ENCODE measurements at places on chromosomes 5 and 9. TPM values are rescaled to one million over a fixed set of nuclear protein-coding genes. Genes with fewer than 3 reads are reported as not detected.

DNA sequence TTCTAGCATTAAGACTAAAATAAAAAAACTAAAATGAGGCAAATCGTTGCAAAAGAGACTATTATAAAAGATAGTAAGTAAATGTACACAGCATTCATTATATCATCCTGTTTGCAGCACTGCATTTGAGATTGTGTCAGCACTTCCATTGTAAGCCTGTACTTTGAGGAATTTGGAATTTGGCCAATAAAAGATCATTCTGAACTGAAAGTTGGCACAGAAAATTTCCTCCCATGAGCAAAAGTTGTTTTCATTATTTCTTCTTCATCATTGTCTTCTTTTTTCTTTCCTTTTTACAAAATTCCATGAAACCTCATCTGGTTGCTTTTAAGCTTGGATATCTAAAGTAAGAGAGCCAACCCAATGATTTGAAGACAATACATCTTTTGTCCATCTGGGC lies 199.3 kb upstream of the ADAMTSL1 start:
- peak; percentile 91 for DNase-seq

DNA sequence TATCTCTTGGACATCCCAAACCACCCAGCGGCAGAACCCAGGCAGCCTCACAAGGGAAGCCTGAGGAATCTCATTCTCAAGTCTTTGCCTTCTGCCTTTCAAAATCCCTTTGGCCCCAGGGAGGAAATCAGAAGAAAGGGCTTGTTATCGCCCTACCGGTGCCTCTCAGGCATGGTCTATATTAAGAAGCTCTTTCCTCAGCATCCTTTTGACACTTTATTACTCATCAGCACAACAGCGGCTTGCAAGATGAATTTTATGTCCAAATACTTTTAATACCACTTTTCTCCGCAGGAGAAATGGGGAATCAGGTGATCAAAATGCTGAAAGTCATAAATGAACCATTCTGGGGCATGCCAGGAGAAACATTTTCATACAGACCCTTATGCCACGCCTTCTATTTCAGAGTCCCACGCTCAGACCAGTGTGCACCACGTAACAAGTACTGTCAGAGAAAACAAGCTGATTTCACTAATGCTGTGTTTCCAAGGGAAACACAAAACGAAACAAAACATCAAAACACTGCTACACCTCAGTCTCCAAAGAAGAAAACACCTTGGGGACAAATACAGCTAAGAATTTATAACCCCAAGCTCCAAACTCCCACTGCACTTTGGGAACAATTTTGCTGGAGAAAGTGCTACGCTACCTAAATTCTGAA lies 30.0 kb downstream of the RAPGEF1 start:
- DNase-seq, result no peak

DNA sequence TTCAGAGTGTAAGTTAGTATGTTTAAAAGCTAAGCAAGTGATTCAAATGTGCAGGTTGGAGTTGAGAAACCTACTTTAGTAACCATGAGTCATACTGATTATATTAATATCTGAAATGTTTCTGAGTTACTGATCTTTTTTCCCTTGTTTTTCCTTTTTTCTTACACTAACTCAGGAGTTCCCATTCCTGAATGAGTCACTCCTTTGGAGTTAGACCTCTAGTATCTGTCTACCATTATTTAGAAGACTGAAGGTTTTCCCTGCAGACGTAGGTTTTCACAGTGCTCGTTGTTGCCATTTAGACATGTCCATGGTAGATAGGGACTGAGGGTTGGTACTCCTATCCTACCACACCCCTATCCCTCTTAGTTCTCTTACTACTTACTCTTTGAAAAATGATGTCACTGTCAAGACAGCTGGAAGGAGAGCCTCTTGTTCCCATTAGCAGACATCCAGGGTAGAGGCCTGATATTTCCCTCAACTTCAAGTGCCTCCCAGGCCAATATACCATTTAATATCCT lies 20.2 kb downstream of the OCLN start:
- no peak for DNase-seq

GRCh38 chr5:81556809-81557208 lies 162.9 kb upstream of the ACOT12 start:
- DNase-seq, result no peak

- no peak for DNase-seq
Observed at GRCh38 chr5:65530904-65531303, 32.1 kb downstream of the CENPK start.

DNA sequence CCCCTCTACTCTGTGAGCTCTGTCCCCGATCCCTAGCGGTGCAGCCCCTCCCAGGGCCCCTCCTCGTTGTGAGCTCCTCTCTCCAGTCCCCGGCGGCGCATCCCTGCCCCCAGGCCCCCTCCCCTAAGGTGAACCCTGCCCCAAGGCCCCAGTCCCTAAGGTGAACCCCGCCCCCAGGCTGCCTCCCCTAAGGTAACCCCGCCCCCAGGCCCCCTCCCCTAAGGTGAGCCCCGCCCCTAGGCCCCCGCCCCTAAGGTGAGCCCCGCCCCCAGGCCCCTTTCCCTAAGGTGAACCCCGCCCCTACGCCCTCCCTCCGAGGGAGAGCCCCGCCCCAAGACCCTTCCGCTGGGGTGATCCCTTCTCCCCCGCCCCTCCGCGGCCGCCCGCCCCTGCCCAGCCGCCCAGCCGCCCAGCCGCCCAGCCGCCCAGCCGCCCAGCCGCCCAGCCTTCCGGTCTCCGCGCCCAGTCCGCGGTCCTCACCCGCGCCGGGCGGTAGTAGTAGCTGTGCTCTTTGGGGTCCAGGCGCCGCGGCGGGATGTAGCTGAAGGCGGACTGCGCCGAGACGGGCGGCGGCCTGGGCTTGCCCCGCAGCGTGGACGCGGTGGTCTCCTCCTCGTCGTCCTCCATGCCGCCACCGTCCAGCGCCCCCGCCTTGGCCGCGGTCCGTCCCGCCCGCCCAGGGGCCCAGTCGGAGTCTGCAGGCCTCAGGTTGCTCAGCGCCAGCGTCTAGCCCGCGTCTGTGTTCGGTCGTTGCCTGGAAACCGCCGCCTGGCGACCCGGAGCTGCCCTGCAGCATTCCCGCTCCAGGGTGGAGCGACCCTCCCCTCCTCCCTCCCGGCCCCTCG lies at the start of gene CFAP90:
CFAP90 (minus strand) TSS at position 739 of the 845 bp plus-strand sequence; CDS start at position 627, 112 bp downstream.
- peak; percentile 42 for DNase-seq

DNA sequence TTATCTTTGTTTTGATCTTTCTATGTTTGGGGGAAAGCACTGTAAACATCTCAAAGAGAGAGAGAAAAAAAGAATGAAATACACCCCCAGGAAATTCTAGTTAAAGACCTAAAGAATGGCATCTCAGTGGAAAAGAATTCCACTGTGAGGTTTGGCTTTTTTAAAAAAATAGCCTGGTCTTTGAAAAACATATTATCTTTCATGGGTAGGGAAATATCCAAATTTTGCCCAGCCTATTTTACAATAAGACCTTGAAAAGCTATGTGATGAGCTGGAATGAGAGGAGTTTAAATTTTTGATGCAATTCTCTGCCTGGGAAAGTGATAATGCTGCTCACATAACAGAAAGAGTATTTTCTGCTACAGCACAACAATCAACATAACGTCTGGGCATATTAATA lies 348.1 kb upstream of the WWC1 start:
- DNase-seq, result no peak

DNA sequence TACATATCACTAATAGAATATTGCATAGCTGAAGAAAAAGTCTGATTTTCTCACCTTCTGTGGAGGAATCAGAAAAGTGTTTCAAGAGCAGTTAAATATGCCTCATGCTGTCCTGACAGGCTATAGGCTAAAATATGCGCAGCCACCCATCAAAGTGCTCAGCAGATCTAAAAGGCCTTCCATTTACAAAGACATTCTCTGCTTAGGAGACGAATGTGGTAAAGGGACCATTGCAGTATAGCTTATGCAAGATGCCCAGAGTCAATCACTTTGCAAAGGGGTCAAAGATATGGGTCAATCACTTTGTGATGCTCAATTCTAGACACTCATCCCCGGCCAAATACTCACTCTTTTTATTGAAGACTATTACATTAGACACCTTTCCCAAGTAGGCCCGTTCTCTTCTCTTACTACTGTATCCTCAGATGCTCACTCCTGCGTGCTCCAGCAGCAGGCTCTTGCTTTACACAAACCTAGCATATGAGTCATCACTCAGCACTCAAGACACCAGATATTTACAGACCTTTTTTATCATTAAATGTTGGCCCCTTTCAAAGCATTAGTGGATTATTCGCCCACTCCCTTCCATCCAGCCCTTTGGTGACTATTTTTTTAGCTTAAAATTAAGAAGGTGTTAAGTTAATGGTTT lies 568.2 kb upstream of the CDH18 start:
- no peak for DNase-seq

GRCh38 chr5:885529-885928 lies 7.1 kb downstream of the BRD9 start:
- DNase-seq, result no peak

DNA sequence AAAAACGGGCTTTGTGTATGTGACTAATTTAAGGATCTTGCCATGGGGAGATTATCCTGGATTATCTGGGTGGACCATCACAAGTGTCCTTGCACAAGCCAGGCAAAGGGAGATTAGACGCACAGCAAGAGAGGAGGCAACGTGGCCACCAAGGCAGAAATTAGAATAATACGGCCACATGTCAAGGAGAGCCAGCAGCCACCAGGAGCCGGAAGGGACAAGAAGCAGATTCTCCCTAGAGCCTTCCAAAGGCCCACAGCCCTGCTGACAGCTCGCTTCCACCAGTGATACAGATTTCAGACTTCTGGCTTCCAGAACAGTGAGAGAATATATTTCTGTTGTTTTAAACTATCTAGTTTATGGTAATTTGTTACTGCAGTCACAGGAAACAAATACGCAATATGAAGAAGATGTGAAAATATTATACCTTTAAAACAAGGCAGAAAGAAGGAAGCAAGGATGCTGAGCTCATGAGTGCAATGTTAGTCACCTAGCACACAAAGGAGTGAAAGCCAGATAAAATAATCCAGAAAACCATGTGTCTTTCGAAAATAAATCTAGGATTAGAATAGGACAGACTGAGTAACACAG lies 28.7 kb upstream of the F2RL1 start:
- peak; percentile 39 for DNase-seq

- DNase-seq, result no peak
Observed at GRCh38 chr5:81212211-81212751, 20.8 kb upstream of the CKMT2 start.

GRCh38 chr5:317086-317811 lies 4.3 kb upstream of the AHRR start:
- DNase-seq, result no peak

GRCh38 chr5:92179651-92180050 lies 796.5 kb upstream of the ARRDC3 start:
- no peak for DNase-seq

DNA sequence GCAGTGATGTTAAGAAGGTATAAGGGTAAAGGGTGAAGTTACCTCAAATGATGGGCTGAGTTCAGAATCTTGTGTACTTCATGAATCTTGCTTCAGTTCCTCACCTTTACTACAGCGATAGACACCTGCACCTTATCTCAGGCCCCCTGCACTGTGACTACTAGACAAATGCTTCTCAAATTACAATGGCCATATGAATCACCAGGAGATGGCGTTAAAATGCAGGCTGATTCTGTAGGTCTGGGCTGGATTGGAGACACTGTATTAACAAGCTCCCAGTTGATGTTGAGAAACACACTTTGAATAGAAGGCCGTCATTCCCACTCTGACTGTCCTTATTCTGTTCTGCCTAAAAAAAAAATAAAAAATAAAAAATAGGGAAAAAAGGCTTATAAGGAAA lies 29.8 kb downstream of the TARS1 start:
- peak; percentile 25 for DNase-seq

- no peak for DNase-seq
Observed at GRCh38 chr5:72569408-72569944, 62.3 kb upstream of the ZNF366 start.

DNA sequence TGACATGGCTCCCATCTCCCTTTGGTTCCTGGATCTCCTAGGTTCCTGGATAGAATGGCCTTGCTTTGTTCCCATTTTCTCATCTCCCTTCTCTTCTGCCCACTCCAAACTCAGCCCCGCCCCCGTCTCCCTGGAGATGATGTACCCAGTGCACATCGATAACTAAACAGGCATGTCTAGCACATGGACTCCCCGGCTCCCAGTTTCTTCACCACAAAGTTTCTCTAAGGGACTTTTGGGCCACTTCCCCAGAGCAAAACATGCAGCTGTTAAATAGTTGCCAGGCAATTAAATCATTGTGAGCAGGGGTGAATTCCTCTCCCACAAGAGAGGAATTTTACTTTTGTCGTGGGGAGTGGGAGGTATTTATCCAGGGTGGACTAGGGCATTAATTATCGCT lies 259.0 kb downstream of the GADD45G start:
- no peak for DNase-seq

- DNase-seq, result no peak
Observed at GRCh38 chr5:125894383-125894782, 528.8 kb upstream of the GRAMD2B start.

- DNase-seq, result no peak
Observed at GRCh38 chr5:143775258-143775657, 36.7 kb upstream of the HMHB1 start.

DNA sequence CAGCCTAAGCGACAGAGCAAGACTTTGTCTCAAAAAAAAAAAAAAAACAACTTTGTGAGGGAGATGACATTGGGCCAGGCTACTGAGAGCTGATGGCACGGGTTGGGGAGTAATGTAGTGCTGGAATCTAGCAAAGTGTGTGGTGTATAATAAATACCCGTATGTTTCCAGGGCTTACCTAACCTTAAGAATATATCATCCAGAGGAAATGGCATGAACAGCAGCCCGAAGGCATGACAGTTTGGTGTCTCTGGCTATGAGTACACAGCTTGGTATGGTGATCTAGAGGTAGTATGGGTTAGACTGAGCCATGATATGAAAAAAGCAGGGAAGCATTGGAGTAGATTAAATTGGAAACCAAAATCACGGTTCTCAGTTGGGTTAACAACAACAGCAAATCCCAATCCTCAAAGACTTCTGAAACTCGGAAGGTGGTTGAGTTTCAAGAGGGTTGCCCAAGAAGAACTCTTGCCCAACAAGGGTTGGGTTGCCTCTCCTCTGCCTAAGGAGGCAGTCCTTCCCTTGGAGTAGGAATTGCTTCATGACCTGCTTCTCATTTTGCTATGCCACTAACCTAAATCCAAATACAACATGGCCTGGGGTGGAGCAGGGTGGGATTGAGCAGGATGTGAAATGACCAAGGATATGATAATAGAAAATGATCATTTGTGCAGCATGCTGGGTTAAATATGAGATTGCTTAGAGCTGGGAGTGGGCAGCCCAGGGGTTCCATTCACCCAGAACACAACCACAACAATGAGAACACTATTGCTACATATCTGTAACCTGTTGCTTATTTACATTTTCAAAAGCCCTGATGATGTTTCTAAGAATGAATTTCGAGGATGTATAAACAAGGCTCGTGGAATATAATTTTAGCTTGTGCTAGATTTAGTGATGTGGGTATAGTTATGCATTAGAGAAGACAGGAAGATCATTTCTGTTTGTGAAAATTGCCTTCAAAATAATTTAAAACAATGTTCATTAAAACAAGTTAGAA lies 64.6 kb upstream of the ZFR start:
- no peak for DNase-seq

CAMK4 gene
- total RNA-seq, result 6.0 TPM

NOL6 gene
- 21.2 TPM for total RNA-seq

SOHLH1 gene
- total RNA-seq, result not detected

LCN15 gene
- not detected for total RNA-seq

OLFM1 gene
- total RNA-seq, result 4.8 TPM

Measured in skin of body (tissue), 3 donors.